Hematopoietic multipotent progenitor cell treated with erythropoietin and hydrocortisone succinate and interleukin-3 and kit ligand, for 6 days (in vitro differentiated cells): ENCODE measurements at places on chromosomes 13 and 19.

GRCh38 chr19:57747472-57747807 lies 825 bp downstream of the ZNF776 start:
- peak; percentile 53 for DNase-seq

- peak; percentile 81 for DNase-seq
These were observed at the start of gene CNN2 for GRCh38 chr19:1025960-1026782. Gene CNN2 (plus strand): TSS chr19:1026608. CDS start chr19:1026662, 54 bp downstream.

GRCh38 chr19:543910-544608 lies at the start of gene GZMM:
Gene GZMM (plus strand): TSS chr19:544053. CDS start chr19:544072, 19 bp downstream.
- no peak for DNase-seq

- no peak for DNase-seq
These were observed 11.9 kb upstream of the GARIN5A start for GRCh38 chr19:50488389-50489194.

- DNase-seq, result no peak
These were observed 42.0 kb upstream of the RXFP2 start for GRCh38 chr13:31697290-31697689.

- no peak for DNase-seq
These were observed 535.9 kb downstream of the GPC5 start for GRCh38 chr13:91934354-91934753.

DNA sequence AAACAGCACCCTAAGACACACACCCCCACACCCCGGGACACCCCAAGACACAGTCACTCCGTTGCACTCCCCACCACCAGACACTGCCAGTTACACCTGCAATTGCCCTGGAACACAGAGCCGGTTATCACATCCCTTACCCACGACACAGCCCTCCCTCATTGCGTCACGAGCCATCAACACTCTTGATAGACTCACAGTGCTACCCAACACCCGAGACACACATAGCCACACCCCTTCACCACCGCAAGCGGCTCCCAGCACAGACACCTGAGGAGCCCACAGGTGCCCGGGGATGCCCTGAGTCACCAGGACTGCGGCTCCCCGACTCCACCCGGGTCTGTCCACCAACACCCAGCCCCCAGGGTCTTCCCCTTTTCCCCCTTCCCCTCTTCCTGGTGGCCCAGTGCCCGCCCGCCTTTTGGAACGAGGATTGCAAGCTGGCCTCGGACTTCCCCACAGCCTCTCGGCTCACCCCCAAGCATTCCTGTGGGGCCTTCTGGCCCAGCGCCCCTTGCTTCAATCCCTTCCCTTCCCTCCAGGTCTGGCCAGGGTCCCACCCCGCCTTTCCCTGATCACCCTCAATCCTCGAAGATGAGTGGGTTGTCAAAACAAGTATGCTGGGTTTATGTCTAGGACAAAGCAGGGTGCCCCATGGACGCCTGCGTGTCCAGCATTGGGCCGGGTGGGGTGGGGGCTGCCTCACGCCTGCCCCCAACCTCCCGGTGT lies 1.7 kb upstream of the PTGER1 start:
- DNase-seq, result peak; percentile 65

DNA sequence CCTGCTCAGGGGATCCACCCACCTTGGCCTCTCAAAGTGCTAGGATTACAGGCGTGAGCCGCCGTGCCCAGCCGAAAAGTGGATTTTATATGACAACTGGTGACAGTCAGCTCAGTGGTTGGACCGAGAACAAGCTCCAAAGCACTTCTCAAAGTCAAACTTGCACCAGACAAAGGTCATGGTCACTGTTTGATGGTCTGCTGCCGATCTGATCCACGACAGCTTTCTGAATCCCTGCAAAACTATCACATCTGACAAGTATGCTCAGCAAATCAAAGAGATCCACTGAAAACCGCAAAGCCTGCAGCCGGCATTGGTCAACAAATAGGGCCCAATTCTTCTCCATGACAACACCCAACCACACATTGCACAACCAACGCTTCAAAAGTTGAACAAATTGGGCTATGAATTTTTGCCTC lies 21.6 kb upstream of the NAA16 start:
- DNase-seq, result no peak

DNA sequence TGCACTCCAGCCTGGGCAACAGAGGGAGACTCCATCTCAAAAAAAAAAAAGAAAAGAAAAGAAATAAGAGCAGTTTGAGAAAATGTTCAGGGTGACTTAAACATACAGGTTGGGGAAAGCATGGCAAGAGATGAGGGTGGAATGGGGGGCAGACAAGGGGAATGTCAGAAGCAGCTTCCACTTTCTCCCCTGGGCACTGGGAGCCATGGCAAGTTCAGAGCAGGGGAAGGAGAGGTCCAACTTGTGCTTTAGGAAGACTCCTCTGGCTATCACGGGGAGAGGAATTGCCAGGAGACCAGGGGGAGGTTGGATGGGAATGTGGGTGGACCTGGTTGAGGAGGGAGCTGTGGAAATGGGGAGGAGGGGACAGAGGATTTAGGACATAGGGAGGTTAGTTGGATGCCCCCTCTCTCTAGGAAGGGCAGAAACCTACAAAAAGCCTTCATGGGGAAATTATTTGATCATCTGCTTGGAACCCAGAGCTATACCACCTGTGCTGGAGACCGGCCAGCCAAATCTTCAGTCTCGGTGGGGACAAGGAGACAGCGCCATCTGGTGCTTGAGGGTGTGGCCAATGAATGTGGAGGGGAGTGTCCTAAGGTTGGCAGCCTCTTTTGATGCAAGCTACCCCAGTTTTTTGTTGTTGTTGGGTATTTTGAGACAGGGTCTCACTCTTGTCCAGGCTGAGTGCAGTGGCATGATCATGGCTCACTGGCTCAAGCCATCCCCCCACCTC lies 7.3 kb upstream of the STRN4 start:
- peak; percentile 89 for DNase-seq
